ENCODE measurements at places on chromosomes 13 and 19.

DNA sequence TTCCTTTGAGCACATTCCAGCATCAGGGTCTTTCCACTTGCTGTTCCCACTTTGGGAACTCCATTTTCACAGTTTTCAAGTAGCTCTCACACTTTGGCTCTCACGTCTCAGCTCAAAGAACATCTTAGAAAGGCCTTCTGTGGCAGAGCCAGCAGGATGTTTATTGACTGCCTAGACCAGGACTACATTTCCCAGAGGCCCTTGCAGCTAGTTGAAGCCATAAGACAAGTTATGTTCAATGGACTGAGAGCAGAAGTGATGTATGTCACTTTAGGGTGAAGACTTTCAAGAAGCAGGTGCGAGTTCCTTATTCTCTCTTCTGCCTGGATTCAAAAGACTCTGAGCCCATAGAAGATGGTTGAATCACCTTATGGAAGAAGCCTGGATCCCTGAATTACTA is 4.3 kb upstream of the HAUS5 start:
- DNase-seq: no peak

DNA sequence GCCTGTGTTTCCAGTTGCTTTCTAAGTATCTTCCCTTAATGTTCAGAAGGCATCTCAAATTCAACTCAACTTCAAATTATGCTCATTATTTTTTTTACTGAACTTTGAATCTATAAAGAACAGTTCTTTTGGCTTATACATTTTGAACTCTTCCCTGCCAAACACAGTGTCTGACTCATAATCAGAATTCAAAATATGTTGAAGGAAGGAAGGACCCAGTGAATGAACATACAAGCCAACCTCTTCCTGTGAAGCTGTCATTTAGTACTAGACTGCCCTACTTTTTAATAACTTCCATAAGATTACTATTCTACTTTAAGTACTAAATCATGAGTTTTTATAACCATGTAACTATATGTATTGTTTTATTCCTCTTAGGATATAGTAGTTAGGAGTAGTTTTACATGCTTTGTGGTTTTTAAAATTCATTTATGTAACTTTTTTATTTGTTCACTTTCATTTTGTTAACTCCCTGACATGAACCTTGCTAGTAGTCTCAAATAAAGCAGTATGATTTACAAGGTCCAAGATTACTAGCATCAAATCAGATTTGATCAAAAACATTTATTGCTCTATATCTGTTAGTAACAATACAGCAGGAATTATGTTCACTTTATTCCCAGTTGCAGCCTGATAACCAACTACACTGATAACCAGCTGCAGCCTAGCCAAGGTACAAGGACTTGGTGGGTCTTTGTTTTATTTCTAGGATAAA is 6.4 kb downstream of the NUDT15 start:
- no peak for DNase-seq

- DNase-seq: no peak
Measured at GRCh38 chr13:99577934-99578917, 77.0 kb downstream of the TM9SF2 start.

- no peak for DNase-seq
Measured at GRCh38 chr13:95724252-95724651, 47.3 kb downstream of the DNAJC3 start.

GRCh38 chr19:334296-335071 is 10.1 kb downstream of the MIER2 start:
- no peak for DNase-seq

- DNase-seq: no peak
Measured at GRCh38 chr19:49297403-49297802, 27.6 kb downstream of the SLC6A16 start.

DNA sequence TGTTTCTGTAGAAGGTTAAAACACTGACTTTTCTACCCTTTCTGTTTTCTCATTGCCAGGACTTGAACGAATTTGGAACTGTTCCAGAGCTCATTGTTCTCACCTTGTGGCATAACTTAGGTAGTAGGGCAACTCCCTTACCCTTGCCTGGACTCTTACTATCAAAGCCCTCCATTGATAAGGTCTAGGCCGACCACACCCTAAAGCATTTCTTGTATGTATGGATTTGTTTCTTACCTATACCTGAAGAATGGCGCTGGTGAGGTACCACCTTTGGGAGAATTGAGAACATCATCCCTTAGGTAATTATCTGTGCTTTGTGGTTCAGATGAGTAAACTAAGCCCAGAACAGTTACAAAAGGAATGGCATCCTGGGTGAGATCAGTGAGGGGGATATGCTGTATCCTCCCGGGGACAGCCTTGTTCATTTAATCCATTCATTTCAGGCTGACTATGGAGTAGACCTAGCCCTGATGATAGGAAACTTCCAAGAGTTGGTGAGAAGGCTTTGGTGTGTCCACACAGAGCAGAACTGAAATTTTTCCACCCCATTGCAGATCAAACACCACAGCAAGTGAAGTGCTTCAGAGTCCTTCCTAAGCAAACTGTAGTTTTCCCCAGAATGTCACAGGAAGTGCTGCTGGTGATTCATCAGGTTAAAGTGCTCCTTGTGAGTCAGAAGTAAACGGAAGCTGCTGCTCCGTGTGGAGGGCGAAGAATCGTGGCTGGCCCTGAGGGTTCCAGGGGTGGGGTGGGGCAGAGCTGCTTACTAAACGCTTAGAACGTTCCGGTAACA is 113.0 kb downstream of the TEX26 start:
- peak; percentile 81 for DNase-seq

- no peak for DNase-seq
Measured at GRCh38 chr13:103099722-103100293, 33.6 kb upstream of the SLC10A2 start.

- DNase-seq: no peak
Measured at GRCh38 chr13:29621051-29621800, 25.7 kb upstream of the SLC7A1 start.

GRCh38 chr13:59493436-59493965 is 670.2 kb downstream of the DIAPH3 start:
- no peak for DNase-seq

- DNase-seq: no peak
Measured at GRCh38 chr13:46949211-46949610, 52.4 kb upstream of the HTR2A start.

DNA sequence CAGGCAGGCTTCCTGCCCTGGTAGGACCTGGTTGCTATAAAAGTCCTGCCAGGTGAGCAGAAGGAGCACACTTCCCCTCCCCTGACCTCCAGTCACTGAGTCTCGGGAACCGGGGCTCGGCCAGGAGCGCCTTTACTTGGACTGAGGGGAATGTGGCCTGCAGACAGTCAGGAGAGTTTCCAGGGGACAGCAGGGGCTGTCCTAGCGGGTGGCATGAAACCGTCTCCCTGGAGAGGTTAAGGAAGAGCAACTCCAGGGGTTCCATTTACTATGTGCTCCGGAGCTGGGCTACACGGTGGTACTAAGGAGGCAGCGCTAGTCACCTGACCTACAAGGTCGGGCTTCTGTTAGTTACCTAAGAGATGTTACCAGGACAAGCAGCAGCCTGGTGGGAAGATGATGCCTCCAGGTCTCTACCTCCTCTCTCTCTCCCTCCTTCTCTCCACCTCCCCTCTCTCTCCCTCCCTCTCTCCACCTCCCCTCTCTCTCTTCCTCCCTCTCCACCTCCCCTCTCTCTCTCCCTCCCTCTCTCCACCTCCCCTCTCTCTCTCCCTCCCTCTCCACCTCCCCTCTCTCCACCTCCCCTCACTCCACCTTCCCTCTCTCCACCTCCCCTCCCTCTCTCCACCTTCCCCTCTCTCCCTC is 4.1 kb upstream of the CNOT3 start:
- no peak for DNase-seq

DNA sequence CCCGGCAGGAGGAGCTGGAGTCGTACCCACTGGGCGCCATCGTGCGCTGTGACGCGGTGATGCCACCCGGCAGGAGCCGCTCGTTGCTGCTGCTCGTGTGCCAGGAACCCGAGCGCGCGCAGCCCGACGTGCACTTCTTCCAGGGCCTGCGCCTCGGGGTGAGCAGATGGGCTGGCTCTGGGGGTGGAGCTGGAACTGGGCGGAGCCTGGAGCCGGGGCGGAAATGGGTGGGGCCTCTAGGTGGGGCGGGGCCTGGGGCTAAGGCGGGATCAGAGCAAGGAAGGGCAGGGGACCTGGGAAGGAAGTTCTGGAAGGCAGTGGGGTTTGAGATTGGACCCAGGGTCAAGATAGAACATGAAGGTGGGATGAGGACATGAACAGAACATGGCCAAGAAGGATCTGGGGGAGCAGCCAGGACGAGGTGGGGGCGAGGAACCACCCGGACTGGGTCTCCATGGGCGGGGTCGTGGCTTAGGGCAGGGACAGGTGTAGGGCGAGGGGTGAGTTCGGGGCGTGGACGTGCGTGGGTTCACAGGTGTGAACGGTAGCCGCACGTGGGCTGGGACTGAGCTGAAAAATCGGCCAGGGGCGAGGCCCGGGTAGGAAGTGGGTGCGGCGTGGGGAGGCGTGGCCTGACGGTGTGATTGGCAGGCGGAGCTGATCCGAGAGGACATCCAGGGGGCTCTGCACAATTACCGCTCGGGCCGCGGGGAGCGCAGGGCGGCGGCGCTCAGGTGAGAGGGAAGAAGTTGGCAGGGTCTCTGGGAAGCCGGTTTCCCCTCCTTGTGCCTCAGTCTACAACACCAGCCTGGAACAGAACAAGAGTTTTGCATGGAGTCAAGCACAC is 4.7 kb downstream of the EPS8L1 start:
- DNase-seq: peak; percentile 81

DNA sequence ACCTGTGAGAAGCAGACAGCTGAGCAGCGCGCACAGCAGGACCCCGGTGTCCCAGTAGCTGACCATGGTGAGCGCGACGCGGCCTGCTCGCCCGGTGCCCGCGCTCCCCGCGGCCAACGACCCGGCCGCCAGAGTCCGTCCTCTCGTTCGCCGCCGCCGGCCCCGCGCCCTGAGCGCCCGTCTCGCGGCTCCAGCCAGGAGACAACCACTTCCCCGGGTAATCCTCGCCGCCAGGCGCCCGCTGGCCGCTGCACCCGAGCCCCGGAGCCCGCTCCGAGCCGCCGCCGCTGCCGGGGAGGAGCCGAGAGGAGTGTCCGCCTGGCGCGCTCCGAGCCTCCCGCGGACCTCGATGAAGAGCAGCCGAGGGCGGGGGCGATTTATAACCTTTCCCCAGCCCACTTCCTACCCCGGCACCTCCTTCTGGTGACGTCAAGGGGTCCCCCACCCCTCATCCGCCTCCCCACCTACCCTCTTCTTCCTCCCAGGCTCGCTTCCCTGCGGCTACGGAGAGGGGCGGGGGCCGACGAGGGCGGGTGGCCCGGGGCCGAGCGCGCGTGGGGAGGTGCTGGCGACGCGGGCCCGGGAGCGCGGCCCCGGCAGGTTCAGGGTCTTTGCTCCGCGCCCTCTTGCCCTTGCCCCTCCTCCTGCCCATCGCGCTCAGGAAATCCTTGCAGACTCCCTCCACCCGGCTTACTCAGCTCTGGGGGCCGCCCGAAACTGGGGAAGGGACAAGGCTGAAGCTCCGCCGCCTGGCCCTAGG is at the start of gene FLT1:
FLT1 (minus strand) TSS at position 351 of the 760 bp plus-strand sequence; CDS start at position 66, 285 bp downstream.
- DNase-seq: peak; percentile 72

GRCh38 chr13:111177081-111177711 is 62.1 kb downstream of the ARHGEF7 start:
- peak; percentile 45 for DNase-seq

- no peak for DNase-seq
Measured at GRCh38 chr19:45385392-45386221, 15.2 kb upstream of the ERCC2 start.

DNA sequence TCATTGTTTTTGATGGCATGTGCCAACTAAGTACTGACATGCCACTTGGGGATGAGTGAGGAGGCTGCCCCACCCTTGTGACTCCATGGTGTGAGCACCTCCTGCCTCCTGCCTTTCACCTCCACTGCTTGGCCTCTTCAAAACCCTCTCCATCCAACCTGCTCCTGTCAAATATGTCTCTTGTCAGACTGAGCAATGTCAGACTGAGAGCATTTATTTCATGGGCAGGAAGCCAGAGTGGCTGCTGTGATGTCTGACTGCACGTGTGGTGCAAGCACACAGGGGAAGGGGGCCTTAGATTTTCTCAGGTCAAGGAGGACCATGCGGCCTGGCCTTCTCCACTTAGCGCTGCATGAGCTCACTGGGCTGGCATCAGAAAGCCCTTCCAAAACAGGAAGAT is 68.3 kb downstream of the STARD13 start:
- DNase-seq: no peak

- DNase-seq: no peak
Measured at GRCh38 chr19:58516964-58517833, 2.4 kb downstream of the ZBTB45 start.

GRCh38 chr19:17889609-17890214 is 18.0 kb downstream of the SLC5A5 start:
- no peak for DNase-seq

DNA sequence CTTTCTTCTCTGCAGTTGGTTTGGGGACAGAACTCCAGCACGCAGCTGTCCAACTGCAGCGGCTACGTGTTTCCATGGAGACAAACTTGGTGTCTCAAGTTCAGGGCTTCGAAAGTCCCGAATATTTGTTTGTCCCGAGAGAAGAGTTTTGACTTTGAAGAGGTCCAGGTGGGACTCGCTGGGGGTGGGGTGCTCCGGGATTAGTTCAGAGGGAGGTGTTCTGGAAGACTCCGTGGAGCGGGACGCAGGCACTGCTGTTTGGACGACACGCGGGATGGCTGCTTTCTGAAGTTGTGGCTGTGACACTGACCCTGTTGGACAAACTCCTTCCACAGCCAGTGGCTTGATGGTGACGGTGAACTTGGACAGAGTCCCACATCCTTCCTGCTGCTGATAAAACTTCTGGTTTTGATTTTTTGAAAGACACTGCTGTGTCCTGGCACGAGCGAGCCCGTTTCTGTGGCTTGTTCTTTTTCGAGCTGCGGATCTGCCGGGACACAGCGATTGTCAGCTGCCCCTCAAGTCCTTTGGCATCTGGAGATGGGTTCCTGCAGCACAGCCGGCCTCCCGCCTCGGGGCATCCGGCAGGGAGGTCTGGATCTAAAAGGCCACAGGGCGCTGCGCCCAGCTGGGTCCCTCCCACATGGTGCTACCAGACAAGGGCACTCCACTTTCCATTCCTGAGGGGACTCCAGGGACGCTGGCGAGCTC is 15.9 kb upstream of the RANBP3 start:
- no peak for DNase-seq

Measured in activated T-cell treated with anti-CD3 and anti-CD28 coated beads, Interleukin-2, amount 50 U/mL, for 48 hours (primary cell).